ENCODE measurements at places on chromosomes 7 and 10.

- no peak for DNase-seq
These were observed 347.7 kb upstream of the MKI67 start for GRCh38 chr10:128473911-128474310.

DNA sequence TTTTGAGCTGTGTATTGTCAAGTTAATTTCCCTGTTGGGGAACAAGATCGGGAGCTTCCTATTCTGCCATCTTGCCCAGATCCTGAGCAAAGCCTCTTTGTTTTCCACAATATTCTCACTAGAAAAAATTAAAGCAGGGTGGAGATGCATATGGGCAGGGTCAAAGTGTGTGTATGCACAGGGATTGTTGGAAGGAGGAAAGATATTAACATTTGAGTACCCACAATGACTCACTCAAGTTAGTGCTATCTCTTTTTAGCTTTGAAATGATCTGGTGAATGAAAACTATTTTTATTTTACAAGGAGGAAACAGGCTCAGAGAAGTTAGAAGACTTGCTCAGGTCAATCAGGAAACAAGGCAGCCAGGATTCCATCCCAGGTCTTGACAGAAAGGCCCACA is 6.7 kb upstream of the BTBD16 start:
- no peak for DNase-seq

- DNase-seq = no peak
These were observed 242.9 kb downstream of the GRID1 start for GRCh38 chr10:86123715-86124114.

GRCh38 chr10:132319853-132320653 is 11.9 kb upstream of the LRRC27 start:
- DNase-seq = no peak

- DNase-seq = no peak
These were observed 199.0 kb upstream of the PRPS1L1 start for GRCh38 chr7:18226598-18226997.

GRCh38 chr10:72315054-72315453 is 39.7 kb downstream of the DNAJB12 start:
- peak; percentile 75 for DNase-seq

DNA sequence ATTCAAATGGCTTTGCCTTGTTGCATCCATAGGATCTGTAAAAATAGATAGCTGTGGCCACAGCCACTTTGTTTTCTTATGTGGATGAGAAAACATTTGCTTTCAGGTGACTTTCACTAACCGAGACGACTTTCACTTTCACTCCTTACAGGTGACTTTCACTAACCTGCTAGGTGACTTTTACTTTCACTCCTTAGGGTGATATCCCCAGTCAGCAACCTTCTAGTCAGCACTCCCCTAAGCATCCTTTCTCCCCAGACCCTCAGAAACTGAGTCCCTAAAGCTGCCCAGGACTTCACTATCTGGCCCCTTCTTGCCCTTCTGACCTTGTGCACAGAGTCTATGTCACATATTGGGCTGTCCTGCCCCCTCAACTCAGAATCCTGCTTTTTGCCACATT is 177.5 kb downstream of the RELN start:
- no peak for DNase-seq

- no peak for DNase-seq
These were observed 56.3 kb downstream of the ZMIZ1 start for GRCh38 chr10:79125092-79125491.

- no peak for DNase-seq
These were observed 116.3 kb upstream of the PPP2R2D start for GRCh38 chr10:131784363-131785120.

Data from right cardiac atrium (tissue), 5 donors.